ENCODE measurements at places on chromosomes 5 and 9.

GRCh38 chr5:125476901-125477585 lies 730.6 kb upstream of the ZNF608 start:
- no peak for DNase-seq

- DNase-seq, result no peak
These were observed 27.2 kb downstream of the ENC1 start for GRCh38 chr5:74613283-74613682.

DNA sequence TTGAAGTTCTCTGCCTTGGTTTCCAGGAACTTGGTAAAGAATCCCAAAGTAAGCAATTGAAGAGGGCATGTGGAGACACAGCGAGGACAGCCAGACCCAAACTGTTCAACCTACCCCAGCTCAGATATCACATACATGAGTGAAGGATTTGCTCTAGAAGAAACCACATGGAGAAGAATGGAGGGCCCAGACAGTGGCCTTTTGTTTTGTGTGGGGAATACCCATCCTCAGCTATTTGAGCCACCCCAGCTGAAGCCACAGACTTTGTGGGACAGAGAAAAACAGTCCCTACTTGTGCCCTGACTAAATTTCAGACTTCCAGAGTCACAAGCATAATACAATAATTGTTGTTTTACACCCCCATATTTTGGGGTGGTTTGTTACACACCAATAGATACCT lies 387.1 kb downstream of the ZSWIM6 start:
- no peak for DNase-seq

- no peak for DNase-seq
These were observed 143.5 kb upstream of the MRPS30 start for GRCh38 chr5:44665101-44665701.

- peak; percentile 34 for DNase-seq
These were observed 27.7 kb downstream of the RANBP3L start for GRCh38 chr5:36273809-36274526.

Measured in LNCaP clone FGC (cell line).